ENCODE measurements at places on chromosomes 2 and 18.
A peak's percentile ranks its signal among the peaks of the same experiment; 100 is the strongest.

- DNase-seq = no peak
These were observed 82.6 kb downstream of the DNMT3A start for GRCh38 chr2:25258847-25259736.

DNA sequence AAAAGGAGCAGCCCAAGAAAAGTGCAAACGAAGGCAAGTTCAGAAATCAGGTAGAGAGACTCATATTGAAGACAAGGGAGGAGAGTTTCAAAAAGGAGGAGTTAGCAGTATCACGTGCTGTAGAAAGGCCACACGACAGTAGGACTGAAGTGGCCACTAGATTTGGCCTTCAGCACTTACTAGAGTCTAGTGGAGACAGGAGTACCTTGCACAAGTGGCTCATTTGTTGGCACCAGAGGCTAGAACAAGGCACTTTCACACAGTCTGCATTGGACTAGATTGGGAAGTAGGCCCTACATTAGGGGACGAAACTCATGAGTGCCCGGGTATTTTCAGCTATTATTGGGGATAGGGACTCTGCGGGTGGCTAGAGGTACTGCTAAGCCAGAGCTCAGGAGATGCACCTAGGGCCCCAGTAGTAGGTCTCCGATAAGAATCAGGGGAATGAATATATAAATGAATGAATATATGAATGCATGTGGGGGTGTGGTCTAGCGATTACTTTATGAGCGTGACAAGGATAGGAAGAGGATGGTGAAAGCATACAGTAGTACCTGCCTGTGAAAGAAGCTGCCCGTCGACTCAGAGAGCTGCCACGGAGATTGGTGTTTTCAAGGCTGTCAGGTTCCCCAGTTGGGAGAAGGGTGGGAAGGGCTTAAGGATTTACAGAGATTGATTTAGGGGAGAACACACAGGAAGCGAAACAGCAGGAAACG lies 1.4 kb upstream of the NCOA1 start:
- DNase-seq = no peak

GRCh38 chr2:222982909-222983265 lies 69.1 kb upstream of the KCNE4 start:
- no peak for DNase-seq

- DNase-seq = no peak
These were observed 101.0 kb downstream of the ALPK2 start for GRCh38 chr18:58527952-58528287.

DNA sequence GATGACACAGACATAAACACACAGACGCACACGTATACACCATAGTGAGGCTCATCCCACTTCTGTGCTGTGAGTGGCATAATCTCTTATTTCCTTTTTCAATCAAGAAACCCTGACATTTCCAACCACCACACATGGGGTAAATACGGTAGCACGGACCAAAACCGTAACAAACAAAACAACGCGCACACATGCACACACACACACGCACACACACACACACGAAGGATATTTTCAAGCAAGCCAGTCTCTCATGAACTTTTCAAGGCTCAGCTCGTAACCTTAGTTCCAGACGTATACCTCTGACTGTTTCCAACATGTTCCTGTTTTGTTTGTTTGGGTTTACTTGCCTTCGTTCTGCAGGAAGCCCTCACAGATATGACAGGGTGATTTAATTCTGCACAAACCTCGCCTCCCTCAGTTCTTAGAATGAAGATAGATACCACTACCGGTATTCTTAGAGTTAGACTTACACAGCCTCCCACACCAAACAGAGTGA lies 119.8 kb downstream of the BCL2 start:
- DNase-seq = peak; percentile 15

GRCh38 chr2:19125901-19126680 lies 232.3 kb downstream of the OSR1 start:
- no peak for DNase-seq

DNA sequence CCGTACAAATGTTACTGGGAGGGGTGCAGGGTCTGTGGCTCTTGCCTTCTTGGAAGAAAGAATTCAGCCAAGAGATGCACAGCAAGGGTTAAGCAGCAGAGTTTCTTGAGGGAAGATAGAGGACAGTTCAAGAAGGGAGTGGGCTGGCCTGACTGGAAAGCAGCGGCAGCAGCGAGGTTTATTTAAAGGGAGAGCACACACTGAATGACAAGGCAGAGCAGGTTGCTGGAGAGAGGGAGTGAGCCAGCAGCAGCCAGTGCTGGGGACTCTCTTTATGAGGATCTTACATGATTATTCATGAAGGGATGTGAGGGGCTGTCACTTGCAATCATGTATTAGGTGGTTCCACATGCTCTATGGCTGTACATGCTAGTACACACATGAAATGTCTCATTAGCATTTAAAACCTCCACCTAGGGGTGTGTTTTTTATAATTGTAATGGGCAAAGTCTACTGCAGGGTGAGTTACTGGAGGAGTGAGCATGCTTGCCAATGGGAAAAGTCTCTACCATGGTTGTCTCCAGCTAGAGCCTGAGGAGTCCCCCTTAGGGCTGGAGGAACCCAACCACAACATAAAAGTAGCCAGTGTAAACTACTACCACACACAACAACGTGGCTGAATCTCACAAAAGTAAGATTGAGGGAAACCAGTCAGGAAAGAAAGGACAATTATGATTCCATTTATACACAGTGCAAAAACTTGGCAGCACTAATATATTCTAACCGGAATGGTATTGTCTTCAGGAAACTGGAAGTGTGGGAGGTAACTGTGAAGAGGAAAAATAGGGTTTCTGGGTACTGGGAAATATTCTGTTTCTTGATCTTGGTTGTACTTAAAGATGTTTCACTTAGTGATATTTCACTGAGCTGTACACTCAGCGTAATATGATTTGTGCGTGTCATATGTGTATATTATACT lies 87.6 kb upstream of the FAM110C start:
- no peak for DNase-seq

DNA sequence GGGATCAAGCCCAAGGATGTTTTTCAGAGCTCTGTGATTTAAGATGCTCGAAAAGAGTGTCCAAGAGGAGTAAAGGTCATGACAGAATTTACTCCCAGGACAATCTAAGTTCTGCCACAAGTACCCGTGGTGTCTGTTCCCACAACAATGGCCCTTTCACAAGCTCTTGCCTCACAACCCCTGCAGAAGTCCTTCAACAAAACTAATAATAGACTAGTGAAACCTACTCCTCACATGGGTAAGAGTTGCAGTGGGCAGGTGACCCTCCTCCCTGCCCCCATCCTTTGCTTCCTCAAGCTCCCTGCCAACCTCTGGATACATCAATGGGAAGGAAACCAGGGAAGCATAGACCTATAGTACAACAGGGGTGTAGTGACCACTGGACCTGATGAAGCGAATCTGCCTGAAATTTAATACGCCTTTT lies 34.9 kb downstream of the PTCD3 start:
- DNase-seq = no peak

GRCh38 chr2:189142893-189143759 lies 36.4 kb downstream of the COL5A2 start:
- peak; percentile 53 for DNase-seq

DNA sequence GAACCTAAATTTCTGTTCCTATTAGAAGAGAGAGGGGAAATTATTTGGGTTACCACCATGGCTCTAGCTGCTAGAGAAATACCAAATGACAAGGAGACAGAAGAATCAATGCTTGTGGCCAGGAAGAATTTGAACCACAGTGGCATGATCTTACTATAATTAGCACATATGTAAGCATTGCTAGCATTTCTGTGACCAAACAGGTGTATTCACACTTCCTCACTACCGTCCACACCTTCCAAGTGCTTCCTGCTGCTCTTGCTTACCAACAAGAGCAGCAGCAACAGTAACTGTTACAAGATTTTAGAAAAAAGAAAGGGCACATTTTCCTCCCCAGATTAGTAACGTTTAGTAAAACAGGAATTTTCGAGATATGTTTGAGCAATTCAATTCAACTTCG lies 60.5 kb downstream of the CDH7 start:
- no peak for DNase-seq

DNA sequence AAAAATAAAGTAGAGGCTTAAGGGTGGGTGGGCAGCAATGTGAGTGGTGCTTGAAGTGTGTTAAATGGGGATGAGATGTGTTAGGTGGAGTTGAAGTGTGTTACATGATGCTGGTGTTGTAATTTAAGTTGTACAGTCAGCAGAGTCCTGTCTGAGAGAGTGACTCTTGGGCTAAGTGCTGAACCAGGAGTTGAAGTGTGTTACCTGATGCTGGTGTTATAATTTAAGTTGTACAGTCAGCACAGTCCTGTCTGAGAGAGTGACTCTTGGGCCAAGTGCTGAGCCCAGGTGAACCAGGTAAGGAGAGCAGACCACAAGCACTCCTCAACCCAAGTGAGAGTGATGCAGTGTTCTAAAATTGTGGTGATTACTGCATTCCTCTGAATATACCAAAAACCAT lies 40.6 kb downstream of the LCLAT1 start:
- no peak for DNase-seq

DNA sequence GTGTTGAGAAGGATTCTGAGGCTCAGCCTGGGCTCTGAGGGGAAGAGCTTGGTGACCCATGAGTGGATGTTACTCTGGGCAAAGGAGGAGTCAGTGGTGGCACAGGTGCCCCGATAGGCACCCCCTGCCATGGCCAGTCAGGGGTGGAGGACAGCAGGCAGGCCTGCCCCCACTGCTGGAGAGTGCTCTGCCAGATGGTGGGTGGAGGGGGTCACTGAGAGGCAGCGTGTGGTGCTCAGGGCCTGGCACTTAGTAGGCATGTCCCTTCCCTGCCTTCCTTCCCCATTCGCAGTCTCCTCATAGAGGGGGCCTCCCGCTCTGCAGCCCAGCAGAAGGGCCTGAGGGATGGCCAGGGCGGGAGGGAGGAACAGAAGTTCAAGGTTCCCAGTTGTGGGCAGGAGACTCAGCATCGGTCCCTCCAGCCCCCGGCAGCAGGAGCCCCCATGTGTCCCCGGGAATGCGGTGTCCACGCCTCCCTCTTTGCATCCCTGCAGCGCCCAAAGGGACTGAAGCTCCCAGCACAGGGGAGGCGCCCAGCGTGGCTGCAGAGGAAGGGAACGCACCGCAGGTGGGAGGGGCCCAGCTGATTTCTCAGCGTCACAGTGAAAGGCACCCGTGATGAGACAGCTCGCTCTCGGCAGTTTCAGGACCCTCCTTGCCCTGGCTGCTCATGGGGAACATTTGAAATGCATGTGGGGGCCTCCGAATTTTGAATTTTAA lies 5.7 kb upstream of the SNED1 start:
- no peak for DNase-seq

DNA sequence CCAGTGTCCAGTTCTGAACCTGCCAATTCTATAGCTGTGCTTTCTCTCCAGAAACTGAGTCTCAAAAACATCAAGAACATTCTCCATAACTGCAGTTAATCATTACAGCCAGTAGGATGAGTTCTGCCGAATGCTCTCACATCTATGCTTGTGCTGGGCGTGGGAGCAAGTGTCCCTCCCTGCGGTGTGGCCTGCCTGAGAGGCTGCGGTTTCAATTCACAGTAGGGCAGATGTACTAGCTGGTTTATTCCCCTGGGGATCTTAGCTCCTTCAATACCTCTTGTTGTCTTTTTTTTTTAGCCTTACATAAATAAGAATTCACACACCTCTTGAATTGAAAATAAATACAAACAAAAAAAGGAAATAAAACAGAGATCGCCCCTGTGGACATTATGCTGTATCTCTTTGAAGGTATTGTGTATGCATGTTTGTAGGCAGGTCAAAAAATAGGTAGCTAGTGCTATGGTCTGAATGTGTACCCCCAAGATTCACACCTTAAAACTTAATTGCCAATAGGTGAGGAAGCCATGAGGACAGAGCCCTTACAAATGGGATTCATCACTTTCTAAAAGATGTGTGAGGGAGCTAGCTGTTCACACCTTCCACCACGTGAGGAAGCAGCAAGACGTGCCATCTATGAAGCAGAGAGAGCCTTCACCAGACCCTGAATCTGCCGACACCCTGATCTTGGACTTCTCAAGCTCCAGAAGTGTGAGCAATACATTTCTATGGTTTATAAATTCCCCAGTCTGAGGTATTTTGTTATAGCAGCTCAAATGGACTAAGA lies 74.3 kb downstream of the BCL2L11 start:
- no peak for DNase-seq

DNA sequence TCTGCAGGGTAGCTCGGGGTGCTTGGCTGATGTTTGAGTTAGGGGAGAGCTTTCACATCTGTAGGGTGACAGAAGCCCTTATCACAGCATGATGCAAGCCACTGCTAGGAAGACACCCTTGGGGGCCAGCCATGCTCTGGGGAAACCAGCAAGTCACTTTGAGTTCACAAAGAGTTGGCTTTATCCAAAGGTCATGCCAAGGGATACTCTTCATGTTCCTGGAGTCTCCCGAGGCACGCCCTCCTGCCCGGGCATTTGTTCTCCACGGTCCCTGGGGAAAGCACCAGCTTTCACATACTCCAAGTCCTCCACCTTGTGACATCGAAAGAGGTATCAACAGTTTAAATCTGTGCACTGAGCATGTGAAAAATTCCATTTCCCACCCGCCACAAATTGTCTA lies 227.7 kb downstream of the VAPA start:
- no peak for DNase-seq

DNA sequence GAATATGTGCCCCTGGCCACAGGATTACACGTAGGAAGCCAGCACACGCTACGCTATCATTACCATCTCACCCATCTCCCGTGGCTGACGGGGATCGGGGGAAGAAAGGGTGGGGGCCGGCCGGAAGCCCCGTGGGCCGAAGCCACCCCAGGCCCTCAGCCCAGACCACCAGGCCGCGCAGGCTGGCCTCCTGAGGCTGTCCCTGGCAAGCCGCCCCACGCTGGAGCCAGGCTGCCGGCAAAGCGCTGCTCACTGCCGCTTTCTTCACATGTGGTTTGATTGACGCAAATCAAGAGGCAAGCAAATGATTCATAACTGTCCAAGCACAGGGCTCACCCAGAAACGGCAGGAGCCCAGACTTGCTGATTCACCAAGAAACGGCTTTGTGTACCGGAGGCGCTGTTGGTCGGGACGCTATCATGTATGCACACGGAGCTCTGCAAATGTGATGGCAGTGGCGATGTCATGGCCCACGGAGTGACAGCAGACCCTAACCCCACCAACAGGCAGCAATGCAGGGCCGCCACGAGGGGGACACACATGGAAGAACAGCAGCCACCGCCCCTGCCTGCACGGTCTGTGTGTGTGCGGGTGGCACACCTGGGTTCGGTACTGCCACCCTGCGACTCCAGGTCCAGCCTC lies 125.7 kb downstream of the HDAC4 start:
- peak; percentile 98 for DNase-seq

- no peak for DNase-seq
These were observed 15.0 kb upstream of the CYS1 start for GRCh38 chr2:10095175-10095574.

DNA sequence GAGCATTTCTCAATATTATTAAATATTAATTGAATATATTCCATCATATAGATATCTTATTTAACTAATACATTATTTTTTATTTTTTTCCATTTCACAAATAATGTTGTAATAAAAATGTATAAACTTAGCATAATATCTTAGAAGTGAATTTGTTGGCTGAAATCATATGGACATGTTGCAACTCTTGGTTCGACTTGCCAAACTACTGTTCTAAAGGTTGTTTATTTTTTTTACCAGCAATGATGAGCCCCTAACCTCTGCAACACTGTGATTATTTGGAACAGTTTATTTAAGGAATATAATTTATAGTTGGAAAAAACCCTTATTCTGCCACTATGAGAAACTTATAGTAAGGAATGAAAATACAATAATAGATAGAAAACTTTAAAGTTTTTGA lies 8.8 kb upstream of the NAB1 start:
- DNase-seq = peak; percentile 75

- no peak for DNase-seq
These were observed 970 bp upstream of the KCNG2 start for GRCh38 chr18:79796531-79797405.
